Smooth muscle cell of the brain vasculature (primary cell): ENCODE measurements at places on chromosomes 4 and X.

GRCh38 chrX:151852294-151852693 lies 60.4 kb upstream of the MAGEA4 start:
- DNase-seq: no peak

DNA sequence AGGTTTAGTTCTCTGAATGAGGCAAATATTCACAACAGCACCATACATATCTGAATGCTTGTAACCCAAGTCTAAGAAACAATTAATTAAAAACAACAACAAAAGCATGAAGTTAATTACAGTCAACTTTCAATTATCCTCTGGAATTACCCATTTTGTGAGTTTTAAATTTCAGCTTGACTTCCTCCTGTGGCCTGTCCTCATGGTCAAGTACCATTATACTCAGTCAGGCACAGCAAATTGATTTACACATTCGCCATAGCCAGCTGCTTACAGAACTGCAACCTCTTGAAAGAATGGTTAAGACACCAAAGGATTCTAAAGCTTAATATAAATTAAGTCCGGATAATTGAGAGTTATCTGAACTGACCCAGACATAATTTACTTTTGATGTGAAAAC lies 306.5 kb downstream of the CAMK2D start:
- no peak for DNase-seq

DNA sequence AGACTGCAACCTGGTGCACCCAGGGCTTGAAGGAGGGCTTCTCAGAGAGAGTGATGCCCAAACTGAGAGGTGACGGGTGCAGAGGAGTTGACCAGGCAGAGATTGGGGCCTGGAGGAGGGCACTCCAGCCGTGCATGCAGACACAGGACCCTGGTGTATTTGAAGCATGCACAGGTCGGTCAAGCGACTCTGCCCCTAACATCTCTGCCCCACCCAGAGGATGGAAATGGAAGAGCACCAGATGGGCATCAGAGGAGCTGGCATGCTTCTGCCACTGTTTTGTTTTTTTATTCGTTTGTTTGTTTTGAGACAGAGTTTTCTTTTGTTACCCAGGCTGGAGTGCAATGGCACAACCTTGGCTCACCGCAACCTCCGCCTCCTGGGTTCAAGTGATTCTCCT lies 320.9 kb downstream of the EVC2 start:
- DNase-seq: no peak

DNA sequence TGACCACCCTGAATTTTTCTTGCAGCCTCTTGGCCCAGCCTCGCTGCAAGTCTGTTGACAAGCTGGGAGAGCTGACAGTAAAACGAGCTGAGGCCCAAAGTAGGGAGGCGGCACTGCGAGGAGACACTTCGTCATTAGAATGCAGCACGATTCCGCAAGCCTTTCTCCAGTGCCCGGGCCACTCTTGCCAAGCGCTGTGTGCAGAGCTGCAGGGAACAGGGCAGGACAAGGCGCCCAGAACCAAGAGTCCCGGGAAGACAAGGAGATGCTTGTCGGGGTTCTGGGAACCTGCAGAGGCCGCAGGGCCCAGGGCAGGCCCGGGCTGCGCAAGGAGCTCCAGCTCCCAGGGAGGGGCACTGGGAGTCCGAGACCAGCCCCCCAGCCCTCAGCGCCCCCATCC lies 187.1 kb downstream of the BCOR start:
- no peak for DNase-seq

DNA sequence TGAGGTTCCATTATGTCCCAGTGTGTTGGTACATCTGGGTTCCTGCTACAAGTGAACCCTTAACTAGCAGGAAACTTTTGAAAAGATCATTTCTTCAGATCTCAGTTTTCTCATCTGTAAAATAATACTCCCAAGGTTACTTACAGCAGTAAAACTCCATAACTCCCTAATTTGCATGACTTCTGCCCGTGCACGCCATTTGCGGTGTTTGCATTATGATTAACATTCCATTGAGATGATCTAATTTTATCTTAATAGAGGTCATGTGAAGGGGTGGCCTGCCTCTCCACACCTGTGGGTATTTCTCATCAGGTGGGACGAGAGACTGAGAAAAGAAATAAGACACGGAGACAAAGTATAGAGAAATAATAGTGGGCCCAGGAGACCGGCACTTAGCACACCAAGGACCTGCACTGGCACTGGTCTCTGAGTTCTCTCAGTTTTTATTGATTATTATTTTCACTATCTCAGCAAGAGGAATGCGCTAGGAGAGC lies 219.8 kb downstream of the TLL1 start:
- no peak for DNase-seq

DNA sequence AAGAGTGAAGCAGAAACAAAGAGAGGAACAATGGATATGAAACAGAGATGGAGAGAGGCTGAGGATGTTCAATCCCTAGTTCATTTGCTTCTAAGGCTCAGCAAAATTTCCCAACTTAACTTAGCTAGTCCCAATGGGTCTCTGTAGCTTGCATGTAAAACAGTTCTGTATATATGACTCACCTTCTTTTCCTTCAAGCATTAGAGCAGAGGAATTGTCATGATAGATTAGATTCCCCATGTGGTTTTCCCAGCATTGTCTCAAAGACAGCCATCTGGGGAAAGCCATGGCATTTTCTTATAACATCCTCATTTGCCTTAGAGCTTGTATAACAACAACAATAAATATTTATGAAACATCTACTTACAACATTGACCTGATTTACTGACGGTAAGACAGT lies 93.9 kb upstream of the GATB start:
- DNase-seq: no peak

- DNase-seq: no peak
These were observed 22.4 kb downstream of the NUDT9 start for GRCh38 chr4:87444741-87445140.

DNA sequence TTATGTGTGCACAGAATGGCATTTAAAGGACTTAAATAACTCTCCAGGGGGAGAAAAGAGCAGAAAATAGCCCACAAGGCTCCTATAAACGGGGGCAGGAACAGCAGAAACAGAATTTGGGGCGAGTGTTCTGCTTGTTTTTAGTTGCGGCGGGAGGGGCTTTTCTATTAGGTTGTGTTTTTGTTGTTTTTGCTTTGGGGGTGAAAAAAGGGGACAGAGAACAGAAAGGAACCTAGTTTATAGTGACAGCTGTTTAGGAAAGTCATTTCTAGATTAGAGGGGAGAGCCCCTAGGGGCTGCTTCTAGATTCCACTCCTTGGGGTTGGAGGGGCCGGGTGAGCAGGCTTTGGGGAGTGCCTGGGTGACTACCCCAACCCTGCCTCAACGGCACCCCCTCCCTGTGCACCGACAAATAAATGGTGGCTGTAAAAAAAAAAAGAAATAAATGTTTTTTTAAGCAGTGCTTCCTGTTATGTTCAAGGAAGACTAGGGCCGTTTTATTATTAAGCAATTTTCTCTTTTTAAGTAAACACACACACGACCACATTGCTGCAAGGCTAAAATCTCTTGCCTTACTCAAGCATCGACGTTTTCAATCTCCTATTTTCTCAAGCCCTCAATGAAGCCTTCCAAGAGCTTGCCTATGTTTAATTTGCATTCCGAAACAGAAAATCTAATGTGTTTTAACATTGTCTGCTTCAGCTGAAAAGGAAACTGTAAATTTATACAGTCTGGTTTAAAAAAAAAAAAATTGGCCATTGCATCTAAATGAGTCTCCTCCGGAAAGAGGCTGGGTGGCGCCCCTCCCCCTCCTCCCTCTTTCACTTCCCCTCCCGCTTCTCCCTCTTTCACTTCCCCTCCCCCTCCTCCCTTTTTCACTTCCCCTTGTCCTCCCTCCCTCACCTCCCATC lies 123.3 kb upstream of the TBL1X start:
- no peak for DNase-seq

DNA sequence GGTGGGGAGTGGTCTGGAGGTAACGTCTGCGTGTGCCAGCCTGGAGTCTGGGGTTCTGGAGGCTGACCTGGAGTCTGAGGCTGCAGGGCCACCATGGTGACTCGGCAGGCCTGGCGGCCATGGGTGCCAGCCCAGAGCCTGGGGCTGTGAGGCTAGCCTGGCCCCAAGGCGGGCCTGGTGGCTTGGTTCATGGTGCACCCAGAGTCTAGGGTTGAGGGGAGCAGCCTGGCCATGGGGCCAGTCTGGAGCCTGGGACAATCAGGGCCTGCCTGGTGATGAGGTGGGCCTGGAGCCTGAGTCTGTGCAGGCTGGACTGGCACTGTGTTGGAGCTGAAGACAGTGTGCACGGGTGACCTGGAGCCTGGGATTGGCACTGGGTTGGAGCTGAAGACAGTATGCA lies 64.9 kb downstream of the CXorf49B start:
- DNase-seq: no peak

DNA sequence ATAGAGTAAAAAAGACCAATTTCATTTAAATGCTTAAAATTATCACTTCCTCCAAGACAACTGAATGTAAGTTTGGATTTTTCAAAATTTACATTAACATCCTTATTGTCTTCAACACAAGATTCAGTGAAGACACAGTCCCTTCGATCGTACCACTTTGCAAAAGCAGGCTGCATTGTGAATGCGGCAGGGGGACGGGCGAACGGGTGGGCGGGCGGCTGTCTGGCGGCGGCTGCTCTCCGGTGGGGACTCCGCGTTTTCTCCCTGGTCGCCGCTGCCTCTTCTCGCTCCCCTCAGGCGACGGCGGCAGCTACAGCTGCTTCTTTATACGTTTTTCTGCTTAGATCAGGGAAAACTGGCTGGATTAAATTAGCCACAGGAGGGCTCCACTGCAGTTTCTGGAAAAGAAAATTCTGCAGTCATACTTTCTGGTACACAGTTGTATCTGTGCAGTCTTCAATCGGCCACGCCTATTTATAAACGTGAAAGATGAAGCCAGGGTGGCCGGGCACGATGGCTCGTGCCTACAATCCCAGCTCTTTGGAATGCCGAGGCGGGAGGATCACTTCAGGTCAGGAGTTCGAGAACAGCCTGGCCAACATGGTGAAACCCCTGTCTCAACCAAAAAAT lies 33.9 kb upstream of the HPF1 start:
- peak; percentile 21 for DNase-seq

GRCh38 chr4:80540785-80541469 lies 205.4 kb downstream of the CFAP299 start:
- DNase-seq: no peak

DNA sequence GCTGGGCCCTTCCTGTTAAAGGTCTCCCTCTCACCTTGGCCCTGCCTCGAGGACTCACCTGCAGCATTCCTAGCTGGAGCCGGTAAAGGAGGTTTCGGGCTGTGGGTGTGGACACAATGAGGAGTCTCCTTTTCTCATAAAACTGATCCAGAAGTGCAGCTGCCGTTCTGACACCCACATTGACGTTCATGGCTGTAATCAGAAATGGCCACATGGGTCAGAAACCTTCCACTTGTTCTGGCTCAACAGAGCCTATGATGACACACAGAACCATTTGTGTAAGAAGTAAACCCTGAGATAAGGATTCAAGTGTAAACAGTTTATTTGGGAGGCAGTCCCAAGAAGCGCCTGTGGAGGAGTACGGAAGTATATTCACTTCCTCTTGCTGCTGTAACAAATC lies 63.8 kb downstream of the SRPX start:
- DNase-seq: no peak

GRCh38 chr4:3706111-3706511 lies 60.1 kb upstream of the ADRA2C start:
- no peak for DNase-seq

GRCh38 chrX:640641-641040 lies 10.1 kb downstream of the SHOX start:
- no peak for DNase-seq

- no peak for DNase-seq
These were observed 16.9 kb downstream of the ZFP42 start for GRCh38 chr4:188012426-188012945.

- no peak for DNase-seq
These were observed 190.2 kb downstream of the ANTXR2 start for GRCh38 chr4:79882806-79883205.
